ENCODE measurements at places on chromosomes 5 and 9.

GRCh38 chr9:111904026-111904425, 7.4 kb downstream of the UGCG start:
- DNase-seq: no peak

DNA sequence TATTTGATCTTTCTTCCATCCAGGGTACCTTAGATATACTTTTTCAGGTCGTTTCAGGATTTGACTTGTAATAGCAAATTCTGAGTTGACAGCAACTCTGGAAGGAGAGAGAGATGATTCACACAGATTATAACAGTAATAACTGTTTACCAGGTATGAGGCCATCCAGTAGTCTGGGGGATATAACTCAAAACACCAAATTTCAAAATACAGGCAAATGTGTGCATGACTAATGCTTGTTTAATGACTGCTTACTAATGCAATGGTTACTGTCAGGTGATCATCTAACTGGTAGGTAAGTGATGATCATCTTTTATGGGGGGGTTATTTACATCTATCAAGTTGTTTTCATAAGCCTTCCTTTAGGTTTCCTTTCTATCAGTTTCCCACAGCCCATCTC, 412.3 kb downstream of the MAT2B start:
- no peak for DNase-seq

GRCh38 chr9:5493679-5494511, 16.4 kb upstream of the PDCD1LG2 start:
- no peak for DNase-seq

DNA sequence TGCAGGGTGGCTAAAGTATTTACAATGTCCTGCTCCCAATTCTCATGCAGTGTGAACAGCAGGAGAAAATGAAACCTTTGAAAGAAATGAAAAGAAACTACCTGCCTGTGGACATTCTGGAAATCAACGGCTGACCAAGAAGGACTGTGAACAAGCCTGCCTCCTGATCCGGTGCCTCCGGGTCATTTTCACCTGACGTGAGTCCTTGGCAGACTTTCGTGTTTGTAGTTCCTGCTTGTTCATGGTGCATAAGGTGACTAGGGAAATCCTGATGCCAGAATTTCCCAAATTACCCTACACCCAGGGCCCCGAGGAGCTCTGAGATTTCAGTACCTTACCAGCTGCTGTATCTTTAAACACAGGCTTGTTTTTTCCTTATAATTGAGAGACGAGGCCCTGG, 317.5 kb downstream of the TLE1 start:
- no peak for DNase-seq

DNA sequence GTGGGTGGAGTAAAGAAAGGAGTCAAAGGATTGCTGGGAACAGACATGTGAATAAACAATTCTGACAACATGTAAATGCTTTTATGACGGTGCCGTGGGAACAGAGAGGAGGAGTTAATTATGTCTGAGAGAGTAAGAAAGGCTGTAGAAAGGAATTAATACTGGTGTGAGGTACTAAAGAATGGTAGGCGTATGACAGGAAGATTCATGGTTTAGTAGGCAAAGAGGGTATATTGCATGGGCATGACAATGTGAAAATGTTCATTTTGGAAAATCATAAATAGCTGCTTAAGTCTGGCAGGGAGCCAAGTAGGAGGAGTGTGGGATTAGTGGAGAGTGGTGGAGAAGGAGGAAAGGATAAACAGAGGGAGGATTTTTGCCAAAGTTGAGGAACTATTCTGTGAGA, 19.7 kb downstream of the NAA35 start:
- DNase-seq: no peak

DNA sequence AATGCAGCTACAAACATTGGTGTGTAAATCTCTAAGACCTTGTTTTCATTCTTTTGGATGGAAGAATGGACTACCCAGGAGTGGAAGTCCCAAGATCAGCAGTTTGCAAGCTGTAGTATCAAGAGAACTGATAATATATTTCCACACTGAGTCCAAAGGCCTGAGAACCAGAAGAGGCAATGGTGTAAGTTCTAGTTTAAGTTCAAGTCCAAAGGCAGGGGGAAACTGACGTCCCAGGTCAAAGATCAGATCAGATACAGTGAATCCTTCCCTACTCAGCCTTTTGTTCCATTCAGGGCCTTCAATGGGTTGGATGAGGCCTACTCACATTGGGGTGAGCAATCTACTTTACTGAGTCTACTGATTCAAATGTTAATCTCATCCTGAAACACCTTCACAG, 80.3 kb upstream of the ERBIN start:
- no peak for DNase-seq

GRCh38 chr9:27600256-27600655, 27.0 kb upstream of the C9orf72 start:
- no peak for DNase-seq

DNA sequence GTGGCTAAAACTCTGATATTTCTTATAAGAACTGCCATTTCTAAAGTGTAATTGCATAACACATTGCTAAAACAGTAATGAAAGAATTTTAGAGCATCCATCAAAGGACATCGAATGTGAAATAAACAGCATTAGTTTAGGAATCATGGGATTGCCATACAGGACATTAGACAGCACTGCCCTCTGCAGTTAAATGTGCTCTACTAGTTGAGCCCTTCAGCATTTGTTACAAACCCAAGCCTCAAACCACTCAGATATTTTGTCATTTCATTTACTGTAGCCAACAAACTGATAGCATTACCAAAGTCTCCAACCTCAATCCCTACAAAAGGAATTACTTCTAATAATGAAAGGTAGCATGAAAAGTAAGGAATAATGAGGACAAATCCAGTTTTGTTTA, 116.8 kb upstream of the COX7C start:
- DNase-seq: no peak

GRCh38 chr5:177598477-177598876, 1.5 kb upstream of the B4GALT7 start:
- no peak for DNase-seq

- peak; percentile 94 for DNase-seq
These were observed 1.8 kb upstream of the NR3C1 start for GRCh38 chr5:143405063-143405848.

DNA sequence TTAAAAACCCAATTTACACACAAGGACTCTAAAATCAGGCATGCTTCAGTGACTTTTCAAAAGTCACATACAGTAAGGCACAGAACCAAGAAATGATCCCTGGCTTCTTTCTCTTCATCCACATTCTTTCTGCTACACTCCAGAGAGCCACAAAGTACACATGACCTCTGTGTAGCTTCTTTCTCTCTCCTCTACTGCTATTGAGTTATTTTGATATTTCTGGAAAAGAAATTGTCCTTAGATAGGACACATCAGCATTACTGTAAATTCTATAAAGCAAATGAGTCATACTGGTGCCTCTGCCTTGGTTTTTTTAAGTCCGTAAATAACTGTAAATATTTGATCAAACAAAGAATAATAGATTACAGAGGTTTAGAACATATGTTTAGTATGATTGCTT, 96.3 kb downstream of the KIAA0825 start:
- no peak for DNase-seq

DNA sequence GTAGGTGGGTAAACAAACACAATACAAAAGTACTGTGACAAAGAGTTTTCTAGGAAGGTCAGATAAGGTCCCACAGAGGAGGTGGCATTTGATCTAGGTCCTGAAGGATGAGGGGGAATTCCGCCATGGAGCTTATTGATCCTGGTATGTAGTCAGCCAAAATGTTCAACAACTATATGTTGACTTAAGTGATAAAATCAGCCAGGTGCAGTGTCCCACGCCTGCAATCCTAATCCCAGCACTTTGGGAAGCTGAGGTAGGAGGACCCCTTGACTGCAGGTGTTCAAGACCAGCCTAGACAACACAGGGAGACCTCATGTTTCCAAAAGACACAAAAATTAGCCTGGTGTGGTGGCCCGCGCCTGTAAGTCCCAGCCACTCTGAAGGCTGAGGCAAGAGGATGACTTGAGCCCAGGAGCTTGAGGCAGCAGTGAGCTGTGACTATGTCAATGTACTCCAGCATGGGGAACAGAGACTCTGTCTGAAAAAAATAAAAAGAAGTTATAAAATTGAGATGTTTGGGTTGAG, 46.4 kb upstream of the PLIN2 start:
- DNase-seq: no peak

- no peak for DNase-seq
These were observed 4.1 kb upstream of the C5orf63 start for GRCh38 chr5:127077366-127077765.

GRCh38 chr9:95595721-95596295, 79.0 kb upstream of the PTCH1 start:
- no peak for DNase-seq

GRCh38 chr5:91058575-91058974, 324.5 kb downstream of the ARRDC3 start:
- no peak for DNase-seq

- no peak for DNase-seq
These were observed 76.0 kb downstream of the FCHO2 start for GRCh38 chr5:73031839-73032238.

DNA sequence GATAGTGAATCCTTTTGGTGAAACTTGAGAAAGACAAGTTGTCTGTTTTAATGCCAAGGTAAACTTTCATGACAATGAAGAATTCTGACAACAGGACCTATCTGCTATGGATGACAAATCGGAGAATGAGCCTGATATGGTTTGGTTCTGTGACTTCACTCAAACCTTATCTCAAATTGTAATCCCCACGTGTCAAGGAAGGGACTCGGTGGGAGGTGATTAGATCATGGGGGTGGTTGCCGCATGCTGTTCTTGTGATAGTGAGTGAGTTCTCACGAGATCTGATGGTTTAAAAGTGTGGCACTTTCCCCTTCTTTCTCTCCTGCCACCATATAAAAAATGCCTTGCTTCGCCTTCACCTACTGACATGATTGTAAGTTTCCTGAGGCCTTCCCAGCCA, 1964.1 kb upstream of the CDH9 start:
- DNase-seq: no peak

DNA sequence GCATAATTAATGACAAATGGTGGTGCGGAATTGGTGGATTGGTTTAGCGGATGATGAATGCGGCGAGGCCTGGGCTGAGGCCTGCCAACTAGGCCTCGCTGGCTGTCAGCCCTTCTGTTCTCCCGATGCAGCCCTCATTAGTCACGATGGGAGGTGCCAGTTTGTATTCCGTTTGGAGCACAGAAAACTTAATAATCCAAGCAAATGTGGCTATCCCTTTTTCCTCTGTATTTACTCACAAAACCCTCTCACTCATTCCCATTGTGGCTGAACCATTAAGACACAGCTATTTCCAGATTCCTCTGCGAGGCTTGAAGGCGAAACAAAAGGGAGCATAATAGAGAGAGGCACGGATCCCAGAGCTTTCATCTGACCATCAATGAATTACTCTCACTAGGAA, 114.3 kb downstream of the MVB12B start:
- peak; percentile 58 for DNase-seq

DNA sequence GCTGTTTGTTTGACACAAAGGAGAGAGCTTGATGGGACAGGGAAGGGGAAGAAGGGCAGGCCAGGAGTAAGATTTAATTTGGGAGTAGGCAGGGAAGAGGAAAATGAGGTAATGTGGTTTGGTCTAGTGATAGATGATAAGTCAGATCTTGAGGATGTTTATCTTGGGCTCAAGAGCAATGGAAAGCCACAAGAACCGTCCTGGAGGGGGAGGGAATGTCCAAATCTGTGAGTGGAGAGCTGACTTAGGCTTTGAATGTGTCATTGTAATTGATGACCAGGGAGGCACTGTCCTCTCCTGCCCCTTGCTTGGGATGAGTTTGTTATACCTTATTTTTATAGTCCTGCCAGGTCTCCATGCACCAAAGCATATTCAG, 37.5 kb downstream of the MAMDC2 start:
- DNase-seq: no peak

GRCh38 chr9:70263421-70263820, 4.6 kb downstream of the SMC5 start:
- DNase-seq: no peak

DNA sequence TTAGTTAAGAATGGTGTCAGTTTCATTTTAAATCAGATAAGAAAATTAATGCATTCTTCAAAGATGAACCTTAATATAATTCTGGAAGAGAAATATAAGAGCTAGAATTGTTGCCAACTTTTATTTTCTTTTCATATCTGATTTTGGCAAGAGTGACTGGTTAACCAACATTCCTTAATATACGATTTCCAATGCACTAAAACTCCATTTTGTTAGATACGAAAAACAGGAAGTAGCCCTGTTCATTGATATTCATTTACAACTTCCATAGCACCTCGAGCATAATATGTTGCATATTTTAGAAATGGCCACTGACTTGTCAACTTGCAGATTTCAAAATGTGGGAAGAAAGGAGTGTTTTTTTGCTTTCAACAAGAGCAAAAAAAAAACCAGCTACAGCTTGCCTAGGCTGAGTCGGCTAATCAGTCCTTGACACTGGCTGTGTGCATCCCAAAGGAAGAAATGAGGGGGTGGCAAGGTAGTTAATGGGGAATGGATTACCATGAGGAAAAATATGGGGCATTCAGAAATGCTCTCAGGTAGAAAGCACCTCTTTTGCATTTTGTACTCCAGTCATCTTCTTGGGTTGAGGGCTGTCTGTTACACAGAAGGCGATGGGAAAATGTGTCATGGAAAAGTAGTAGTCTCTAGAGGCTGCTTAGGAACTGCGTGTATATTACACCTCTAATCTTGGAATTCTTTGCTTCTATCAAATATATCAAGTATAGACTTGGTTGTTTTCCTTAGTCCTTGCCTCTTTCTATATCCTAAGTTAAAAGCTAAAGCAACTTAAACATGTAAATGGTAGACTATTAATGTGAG, 3.9 kb downstream of the MAP3K1 start:
- no peak for DNase-seq

- no peak for DNase-seq
These were observed 11.6 kb downstream of the NDST1 start for GRCh38 chr5:150519560-150519945.

DNA sequence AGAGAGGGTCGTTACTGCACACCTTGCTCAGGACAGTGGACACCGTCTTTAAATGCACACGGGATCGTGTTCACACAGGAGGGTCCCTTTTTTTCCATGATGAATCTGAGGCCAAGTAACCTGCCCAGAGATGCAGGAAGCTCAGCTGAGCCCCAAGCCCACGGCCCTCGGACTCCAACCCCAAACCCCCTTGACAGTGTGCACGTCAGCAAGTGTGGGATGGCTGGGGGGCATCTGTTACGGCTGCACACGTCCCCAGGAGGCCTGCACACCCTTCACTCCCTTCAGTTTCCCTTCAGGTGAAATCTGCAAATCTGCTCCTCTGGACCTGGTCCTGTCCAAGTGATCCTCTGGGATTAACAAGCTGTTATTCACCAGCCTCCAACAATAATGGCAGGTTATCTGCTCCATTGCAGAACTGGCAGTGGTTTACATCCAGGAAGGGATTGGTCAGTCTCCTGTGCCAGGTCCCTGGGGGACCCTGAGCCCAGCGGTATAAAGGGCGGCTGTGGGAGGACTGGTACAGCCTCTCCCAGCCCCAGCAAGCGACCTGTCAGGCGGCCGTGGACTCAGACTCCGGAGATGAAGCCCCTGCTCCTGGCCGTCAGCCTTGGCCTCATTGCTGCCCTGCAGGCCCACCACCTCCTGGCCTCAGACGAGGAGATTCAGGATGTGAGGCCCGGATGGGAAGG, at the start of gene LCN1:
LCN1 (plus strand) TSS at position 525 of the 692 bp plus-strand sequence; CDS start at position 583, 58 bp downstream.
- DNase-seq: no peak

- no peak for DNase-seq
These were observed 12.3 kb upstream of the MAP3K1 start for GRCh38 chr5:56803025-56803424.

- no peak for DNase-seq
These were observed 23.0 kb downstream of the NREP start for GRCh38 chr5:111734013-111734412.

- DNase-seq: no peak
These were observed 191.5 kb upstream of the PCSK5 start for GRCh38 chr9:75699017-75699416.

- DNase-seq: no peak
These were observed 114.5 kb downstream of the GNA14 start for GRCh38 chr9:77533671-77534070.

Measured in left forelimb (tissue), 1 donor.